ENCODE measurements at places on chromosomes 3 and 15.

GRCh38 chr3:115598216-115598615 lies 25.1 kb upstream of the GAP43 start:
- DNase-seq = no peak
- no peaks in the 10 kb centered on the region for H3K27me3 ChIP-seq
- H3K27ac ChIP-seq = no peak overlapping the region
- H3K4me1 ChIP-seq = no peaks in the 10 kb centered on the region
- H3K36me3 ChIP-seq = peaks cover 10% of the 10 kb centered on the region
- H3K4me3 ChIP-seq = no peak overlapping the region

GRCh38 chr3:16472593-16472992 lies 40.9 kb downstream of the RFTN1 start:
- no peaks in the 10 kb centered on the region for H3K4me1 ChIP-seq
- peaks cover 6% of the 10 kb centered on the region for H3K36me3 ChIP-seq
- DNase-seq = no peak
- H3K27me3 ChIP-seq = no peaks in the 10 kb centered on the region
- no peak overlapping the region for H3K4me3 ChIP-seq
- no peak overlapping the region for H3K27ac ChIP-seq

GRCh38 chr15:87267798-87268197 lies 988.7 kb downstream of the NTRK3 start:
- H3K4me1 ChIP-seq = no peaks in the 10 kb centered on the region
- no peaks in the 10 kb centered on the region for H3K36me3 ChIP-seq
- H3K27ac ChIP-seq = no peak overlapping the region
- H3K4me3 ChIP-seq = no peak overlapping the region
- H3K27me3 ChIP-seq = no peaks in the 10 kb centered on the region

DNA sequence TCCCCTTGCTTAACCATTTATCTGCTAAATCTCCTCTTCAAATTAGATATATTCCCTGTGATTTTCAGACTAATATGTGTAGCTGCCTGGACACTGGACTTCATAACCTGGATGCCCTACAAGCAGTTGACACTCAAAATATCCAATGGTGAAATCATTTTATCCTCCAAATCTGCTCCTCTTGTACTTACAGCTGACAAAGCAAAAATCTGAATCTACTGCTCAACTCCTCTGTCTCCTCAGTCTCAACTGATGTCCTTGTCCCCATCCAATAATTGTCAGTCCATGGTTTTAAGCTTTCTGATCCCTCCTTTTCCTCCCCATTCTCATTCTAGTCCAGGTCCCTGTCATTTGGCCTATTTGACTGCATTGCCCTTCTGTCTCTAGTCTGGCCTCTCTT lies 411.8 kb downstream of the TBC1D5 start:
- no peaks in the 10 kb centered on the region for H3K4me1 ChIP-seq
- H3K27me3 ChIP-seq = no peaks in the 10 kb centered on the region
- no peaks in the 10 kb centered on the region for H3K36me3 ChIP-seq
- H3K4me3 ChIP-seq = no peak overlapping the region
- no peak for DNase-seq
- no peak overlapping the region for H3K27ac ChIP-seq

DNA sequence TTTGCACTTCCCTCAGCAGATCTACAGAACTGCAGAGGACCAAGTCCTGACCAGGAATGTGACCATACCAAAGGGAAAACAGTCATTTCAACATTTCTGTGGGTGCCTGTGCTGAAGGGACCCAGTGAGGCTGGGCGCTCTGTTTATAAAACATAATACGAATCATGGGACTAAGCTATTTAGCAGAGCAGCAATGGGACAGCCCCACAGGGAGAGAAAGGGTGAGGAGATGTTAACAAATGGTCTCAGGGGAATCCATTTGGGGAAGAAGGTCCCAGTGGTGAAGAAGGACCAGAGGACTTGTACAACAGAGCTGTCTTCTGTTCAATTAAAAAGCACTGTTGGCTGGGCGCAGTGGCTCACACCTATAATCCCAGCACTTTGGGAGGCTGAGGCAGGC lies 1025.4 kb downstream of the FHIT start:
- H3K27me3 ChIP-seq = no peaks in the 10 kb centered on the region
- no peak for DNase-seq
- no peaks in the 10 kb centered on the region for H3K4me1 ChIP-seq
- H3K4me3 ChIP-seq = no peak overlapping the region
- no peak overlapping the region for H3K27ac ChIP-seq
- no peaks in the 10 kb centered on the region for H3K36me3 ChIP-seq

GRCh38 chr3:17070161-17070959 lies 185.6 kb downstream of the PLCL2 start:
- H3K27ac ChIP-seq = no peak overlapping the region
- no peaks in the 10 kb centered on the region for H3K36me3 ChIP-seq
- peaks cover 13% of the 10 kb centered on the region for H3K4me1 ChIP-seq

GRCh38 chr3:168859143-168859542 lies 763.4 kb upstream of the GOLIM4 start:
- no peak overlapping the region for H3K4me3 ChIP-seq
- H3K36me3 ChIP-seq = peaks cover 4% of the 10 kb centered on the region

DNA sequence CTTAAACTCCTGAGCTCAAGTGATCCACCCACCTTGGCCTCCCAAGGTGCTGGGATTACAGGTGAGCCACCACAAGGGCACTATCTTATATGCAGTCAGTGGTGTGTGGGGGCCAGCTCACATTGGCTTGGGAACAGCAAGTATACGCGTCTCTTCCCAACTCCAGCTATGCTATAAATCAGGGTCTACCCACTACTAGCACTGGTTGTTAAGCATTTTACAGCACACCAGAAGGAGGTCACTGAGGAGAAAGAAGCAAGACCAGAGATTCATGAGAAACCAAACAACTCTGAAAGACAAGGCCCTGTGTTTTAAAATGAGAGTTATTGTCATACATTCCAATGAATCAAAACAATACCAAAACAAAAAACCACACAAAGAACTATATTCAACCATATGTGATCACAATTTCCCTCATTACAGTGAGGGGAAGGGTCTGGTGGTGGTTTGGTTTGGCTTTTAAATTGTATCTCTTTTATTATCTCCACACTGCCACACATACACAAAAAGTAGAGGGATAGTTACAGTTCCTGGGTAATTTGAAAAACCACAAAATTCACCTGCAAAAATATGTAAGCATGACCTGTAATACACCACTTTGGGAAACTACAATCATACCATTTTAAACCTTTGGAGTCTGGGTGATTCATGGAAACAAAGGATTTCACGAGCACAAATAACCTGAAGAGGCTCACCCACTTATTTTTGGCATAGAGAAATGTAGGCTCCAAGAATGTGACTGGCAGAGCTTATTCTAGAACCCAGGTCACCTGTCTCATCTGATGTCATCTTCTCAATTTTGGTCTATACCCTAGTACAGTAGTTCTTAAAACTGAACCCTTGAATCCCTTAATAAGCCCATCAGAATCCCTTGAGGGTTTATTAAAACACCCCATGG lies 5.2 kb downstream of the MAGI1 start:
- no peak overlapping the region for H3K27ac ChIP-seq
- 0 out of 3 replicates have a peak overlapping the region, but pooled peaks have one; percentile 53 for H3K4me3 ChIP-seq
- peaks cover 6% of the 10 kb centered on the region for H3K36me3 ChIP-seq
- no peak for DNase-seq

DNA sequence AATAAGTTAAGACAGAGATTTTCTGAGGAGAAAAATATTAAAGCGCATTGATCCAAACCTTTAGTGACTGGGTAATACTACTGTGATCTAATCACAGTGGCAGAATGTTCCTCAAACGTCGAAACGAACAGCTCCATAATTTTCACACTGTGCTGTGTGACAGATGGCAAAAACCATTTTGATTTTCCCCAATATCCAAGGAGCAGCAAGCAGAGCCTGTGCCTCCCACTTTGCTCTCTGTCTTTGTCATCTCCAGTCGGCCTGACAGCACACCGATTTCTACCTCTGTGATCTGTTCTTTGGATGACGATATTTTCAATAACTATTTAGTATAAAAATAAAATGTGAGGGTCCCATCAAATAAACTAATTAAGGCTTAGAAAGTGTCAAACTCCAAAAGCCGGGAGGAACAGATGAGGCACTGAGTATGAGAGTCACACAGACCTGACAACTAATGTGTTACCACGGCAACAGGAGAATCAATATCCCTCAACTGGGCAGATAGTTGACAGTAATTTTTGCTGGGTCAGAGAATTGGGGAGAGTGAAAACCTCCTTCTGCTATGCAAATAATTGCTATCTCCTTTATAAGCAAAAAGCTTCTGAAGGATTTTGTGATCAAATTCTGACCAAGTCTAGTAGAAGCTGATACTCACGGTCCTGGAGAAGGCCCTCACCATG lies 489.1 kb upstream of the CFAP20DC start:
- no peak overlapping the region for H3K4me3 ChIP-seq
- DNase-seq = no peak
- H3K4me1 ChIP-seq = peaks cover 3% of the 10 kb centered on the region
- no peaks in the 10 kb centered on the region for H3K27me3 ChIP-seq
- no peak overlapping the region for H3K27ac ChIP-seq

- H3K4me1 ChIP-seq = no peaks in the 10 kb centered on the region
- H3K4me3 ChIP-seq = no peak overlapping the region
- peaks cover 3% of the 10 kb centered on the region for H3K36me3 ChIP-seq
- H3K27me3 ChIP-seq = no peaks in the 10 kb centered on the region
- H3K27ac ChIP-seq = no peak overlapping the region
These were observed 34.9 kb downstream of the DCLK3 start for GRCh38 chr3:36729204-36730056.

GRCh38 chr15:67815036-67815592 lies 10.2 kb upstream of the SKOR1 start:
- no peaks in the 10 kb centered on the region for H3K36me3 ChIP-seq
- no peak for DNase-seq
- H3K4me3 ChIP-seq = no peak overlapping the region
- no peak overlapping the region for H3K27ac ChIP-seq

DNA sequence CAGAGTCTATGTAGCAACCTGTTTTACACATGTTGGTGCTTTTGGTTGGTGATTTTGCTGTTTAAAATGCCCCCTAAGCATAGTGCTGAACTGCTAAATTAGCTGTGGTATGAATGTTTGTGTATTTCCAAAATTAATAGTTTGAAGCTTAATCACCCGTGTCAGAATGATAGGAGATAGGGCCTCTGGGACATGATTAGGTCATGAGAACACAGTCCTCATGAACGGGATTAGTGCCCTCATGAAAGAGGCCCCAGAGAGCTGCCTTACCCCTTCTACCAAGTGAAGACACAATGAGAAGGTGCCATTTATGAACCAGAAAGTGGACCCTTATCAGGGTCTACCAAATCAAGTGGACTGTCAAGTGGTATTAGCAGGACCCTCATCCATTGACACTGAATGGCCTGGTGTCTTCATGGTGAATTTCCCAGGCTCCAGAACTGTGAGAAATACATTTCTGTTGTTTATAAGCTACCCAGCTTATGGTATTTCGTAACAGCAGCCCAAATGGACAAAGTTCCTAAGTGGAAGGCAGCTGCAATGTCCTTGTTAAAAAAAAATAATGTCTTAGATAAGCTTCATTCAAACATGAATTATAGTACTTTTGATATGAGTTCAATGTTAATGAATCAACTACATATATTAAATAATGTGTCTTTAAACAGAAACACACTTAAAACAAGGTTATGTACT lies 37.7 kb upstream of the FRMD4B start:
- H3K27ac ChIP-seq = no peak overlapping the region
- no peak overlapping the region for H3K4me3 ChIP-seq
- H3K4me1 ChIP-seq = no peaks in the 10 kb centered on the region
- no peaks in the 10 kb centered on the region for H3K27me3 ChIP-seq
- H3K36me3 ChIP-seq = no peaks in the 10 kb centered on the region

DNA sequence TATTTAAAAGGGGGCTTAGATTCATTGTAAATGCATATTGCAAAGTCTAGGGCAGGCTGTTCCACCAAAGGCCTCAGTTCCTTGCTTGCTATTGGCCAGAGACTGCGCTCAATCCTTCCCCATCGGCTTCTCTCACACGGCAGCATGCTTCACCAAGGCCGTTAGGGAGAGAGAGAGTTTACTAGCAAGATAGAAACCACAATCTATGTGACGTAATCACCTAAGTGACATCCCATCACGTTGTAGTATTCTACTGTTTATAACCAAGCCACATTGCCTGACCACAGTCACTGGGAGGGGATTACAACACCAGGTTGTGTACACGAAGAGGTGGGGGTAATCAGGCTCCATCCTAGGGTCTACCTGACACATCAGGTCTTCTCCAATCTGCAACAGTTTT lies 16.0 kb upstream of the NPAP1 start:
- no peak overlapping the region for H3K27ac ChIP-seq
- no peak overlapping the region for H3K4me3 ChIP-seq
- no peak for DNase-seq
- H3K36me3 ChIP-seq = no peaks in the 10 kb centered on the region
- H3K27me3 ChIP-seq = no peaks in the 10 kb centered on the region

- H3K36me3 ChIP-seq = peaks cover 21% of the 10 kb centered on the region
- H3K4me3 ChIP-seq = peak overlapping the region; percentile 24
- no peaks in the 10 kb centered on the region for H3K27me3 ChIP-seq
- H3K4me1 ChIP-seq = no peaks in the 10 kb centered on the region
These were observed 2.4 kb downstream of the CCNDBP1 start for GRCh38 chr15:43187544-43188155.

DNA sequence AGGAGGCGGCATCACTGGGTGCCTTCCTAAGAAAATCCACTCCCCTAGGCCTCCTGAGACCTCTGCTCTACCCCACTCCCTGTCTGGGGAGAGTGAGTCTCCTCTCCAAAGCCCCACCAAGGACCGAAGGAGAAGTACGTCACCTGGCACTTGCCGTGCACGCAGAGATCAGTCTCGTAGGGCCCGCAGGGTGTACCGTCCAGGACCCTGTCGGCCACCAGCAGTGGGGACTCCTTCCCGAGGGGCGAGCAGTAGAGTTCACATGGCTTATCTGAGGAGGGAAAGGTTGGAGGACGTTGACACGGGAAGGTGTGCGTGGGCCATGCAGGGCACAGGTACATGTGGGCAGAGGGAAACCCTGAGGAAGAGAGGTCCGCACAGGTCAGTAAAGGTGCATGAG lies 232.9 kb downstream of the ADAMTS17 start:
- H3K27ac ChIP-seq = no peak overlapping the region
- DNase-seq = no peak
- H3K36me3 ChIP-seq = no peaks in the 10 kb centered on the region
- H3K4me3 ChIP-seq = no peak overlapping the region

DNA sequence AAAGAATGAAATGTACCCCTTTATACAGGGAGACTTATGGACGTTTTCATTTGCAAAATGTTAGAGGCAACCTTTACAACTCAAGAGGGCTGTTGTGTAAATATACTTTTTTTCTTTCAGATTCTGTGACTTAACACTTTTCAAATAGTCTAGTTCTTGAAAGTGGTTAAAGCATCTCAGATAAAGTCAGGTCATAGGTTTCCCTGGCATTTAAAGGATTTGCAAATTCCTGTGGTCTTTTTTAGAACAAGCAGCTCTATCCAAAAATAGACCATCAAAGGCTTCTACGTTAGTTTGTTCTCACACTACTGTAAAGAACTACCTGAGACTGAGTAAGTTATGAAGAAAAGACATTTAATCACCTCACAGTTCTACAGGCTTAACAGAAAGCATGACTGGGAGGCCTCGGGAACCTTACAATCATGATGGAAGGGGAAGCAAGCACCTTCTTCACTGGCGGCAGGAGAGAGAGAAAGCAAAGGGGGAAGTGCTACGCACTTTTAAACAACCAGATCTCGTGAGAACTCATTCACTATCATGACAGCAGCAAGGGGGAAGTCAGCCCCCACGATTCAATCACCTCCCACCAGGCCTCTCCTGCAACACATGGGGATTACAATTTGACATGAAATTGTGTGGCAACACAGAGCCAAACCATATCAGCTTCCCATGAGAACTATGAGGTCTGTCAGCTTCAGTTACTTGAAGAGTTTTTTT lies 23.3 kb upstream of the GABRR3 start:
- no peak for DNase-seq
- H3K27ac ChIP-seq = no peak overlapping the region
- no peak overlapping the region for H3K4me3 ChIP-seq
- H3K4me1 ChIP-seq = no peaks in the 10 kb centered on the region
- no peaks in the 10 kb centered on the region for H3K27me3 ChIP-seq
